ENCODE measurements at places on chromosomes 6 and 20.

DNA sequence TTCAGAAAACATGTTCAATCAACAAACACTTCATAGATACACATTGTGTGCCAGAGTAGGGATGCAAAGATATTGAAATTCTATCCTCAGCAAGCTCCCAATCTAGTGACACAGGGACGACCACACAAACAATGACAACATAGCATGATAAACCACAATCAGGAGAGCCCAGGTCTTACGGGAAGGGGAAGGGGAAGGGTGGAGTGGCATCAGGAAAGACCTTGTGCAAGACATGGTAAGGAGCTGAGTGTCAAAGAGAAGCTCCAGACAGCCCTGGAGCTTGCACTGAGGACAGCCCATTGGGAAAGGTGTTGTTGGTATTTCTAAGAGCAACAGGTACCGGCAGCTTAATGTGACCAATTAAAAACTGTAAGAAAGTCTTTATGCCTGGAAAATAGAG is 103.6 kb downstream of the PDE7B start:
- no peak for DNase-seq

GRCh38 chr20:3238616-3239025 is 369 bp downstream of the SLC4A11 start:
- peak; percentile 16 for DNase-seq

DNA sequence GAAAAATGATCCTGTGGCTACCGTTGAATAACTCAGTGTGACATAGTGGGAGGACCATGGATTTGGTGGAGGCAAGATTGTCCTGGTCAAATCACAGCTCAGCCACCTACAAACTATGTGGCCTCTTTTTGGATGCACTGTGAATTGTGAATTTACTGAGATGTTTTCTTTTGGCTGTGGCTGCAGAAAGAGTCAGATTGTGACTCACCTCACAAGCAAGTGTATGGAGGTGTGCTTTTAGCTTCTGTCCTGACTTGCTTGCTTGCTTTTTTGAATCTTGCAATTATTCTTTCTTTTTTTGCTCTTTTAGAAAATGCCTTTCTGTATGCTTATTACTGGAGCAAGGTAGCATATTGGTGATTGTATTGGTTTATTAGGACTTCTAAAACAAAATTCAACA is 122.9 kb upstream of the FOXO3 start:
- no peak for DNase-seq

DNA sequence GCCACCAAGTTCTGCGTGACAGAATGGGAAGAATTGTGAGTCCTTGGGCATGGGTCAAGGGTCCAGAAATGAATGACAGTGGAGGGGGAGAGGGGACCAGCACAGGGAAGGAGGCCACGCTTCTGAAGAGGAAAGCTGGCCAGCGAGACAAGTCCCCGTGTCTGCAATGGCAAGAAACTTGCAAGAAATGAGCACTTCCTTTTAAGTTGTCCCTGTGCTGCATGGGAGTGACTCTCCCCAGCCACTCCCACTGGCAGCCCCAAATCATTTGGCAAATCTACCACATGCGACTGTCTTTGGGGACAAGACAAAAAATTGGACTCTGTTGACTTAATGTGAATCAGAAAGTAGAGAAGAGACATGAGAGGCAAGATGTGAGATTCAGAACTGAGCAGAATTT is 242.2 kb upstream of the RREB1 start:
- DNase-seq, result no peak

DNA sequence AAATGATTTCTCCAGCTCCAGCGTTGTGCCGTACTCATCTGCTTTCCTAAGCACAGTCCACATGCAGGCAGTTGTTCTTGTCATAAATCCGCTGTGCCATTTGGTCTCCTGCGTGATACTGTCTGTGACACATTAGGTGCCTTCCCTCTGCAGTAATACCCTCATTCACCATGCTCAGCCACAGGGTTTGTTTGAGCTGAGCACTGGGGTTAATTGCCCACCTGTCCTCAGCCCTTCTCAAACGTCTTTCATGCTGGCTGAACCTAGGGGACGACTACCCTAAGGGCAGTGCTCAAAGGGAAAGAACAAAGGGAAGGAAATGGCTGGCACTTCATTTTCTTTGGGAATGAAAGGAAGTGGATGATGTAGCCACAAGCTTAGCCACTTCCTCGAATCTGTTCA is 64.2 kb upstream of the MYLIP start:
- no peak for DNase-seq

GRCh38 chr6:156017838-156018237 is 562.2 kb upstream of the NOX3 start:
- no peak for DNase-seq

DNA sequence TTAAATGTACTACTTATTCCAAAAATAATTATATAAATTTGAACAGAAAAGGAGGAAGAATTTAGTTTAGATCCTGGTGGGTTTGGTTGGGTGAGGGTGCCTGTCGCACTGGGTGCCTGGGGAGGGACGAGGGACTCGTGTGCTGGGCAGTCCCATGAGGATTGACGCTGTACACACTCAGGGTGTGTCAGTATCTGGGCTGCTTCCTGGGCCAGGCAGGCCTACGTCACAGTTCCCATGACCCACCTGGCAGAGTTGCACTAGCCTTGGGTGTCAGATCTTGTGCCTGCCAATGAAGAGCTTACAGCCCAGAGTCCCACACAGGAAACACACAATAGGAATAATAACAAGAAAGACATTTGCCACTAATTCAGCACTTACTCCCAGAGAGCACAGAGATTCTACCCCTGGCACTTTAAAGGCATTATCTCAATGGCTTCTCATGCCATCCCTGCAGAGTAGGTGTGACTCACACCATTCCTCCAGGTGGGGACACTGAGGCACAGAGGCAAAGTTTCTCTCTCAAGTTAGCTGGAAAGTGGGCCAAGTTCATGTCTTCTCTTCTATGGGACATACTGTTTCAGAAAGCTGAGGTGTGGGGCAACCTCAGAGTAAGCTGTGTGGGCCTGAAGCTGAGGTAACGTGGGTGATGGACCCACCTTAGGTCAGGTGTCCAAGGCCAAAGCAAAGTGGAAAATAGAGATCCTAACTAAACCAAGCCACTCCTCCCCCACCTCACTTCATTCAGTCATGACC is 1.3 kb upstream of the SDCBP2 start:
- DNase-seq, result no peak

GRCh38 chr20:59564171-59564570 is 40.2 kb upstream of the PHACTR3 start:
- DNase-seq, result no peak

- no peak for DNase-seq
Observed at GRCh38 chr6:37539171-37540028, 39.7 kb upstream of the CCDC167 start.

Data from central memory CD8-positive, alpha-beta T cell (primary cell).